ENCODE measurements at places on chromosomes 16 and 17. TPM values are rescaled to one million over a fixed set of nuclear protein-coding genes. Genes with fewer than 3 reads are reported as not detected.

PLLP gene
- 2.8 TPM for total RNA-seq

GRCh38 chr16:80618862-80619648 lies 78.3 kb downstream of the DYNLRB2 start:
- no peak overlapping the region for H3K4me3 ChIP-seq
- no peaks in the 10 kb centered on the region for H3K4me1 ChIP-seq
- DNase-seq = no peak
- peaks cover 39% of the 10 kb centered on the region for H3K27me3 ChIP-seq

DNA sequence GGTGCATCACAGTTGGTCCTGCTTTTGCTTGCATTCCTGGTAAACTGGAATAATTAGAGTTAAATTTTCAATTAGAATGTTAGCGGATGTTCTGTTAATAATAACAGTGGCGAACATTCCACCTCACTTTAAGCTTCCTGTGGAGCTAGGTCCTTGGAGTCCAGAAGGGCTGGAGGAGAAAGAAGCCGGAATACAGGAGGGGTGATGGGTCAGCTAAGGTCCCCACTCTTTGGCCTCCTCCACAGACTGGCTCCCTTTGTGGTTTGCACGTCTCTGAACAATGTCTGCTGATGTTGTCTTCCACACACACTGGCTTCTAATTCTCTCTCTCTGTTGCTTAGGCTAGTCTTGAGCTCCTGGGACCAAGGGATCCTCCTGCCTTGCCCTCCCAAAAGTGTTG lies 35.0 kb upstream of the ETV4 start:
- no peak overlapping the region for H3K27ac ChIP-seq
- H3K27me3 ChIP-seq = no peaks in the 10 kb centered on the region
- H3K4me1 ChIP-seq = peaks cover 43% of the 10 kb centered on the region
- H3K36me3 ChIP-seq = no peaks in the 10 kb centered on the region

GRCh38 chr17:40417258-40417608 lies 463 bp downstream of the TOP2A start:
- DNase-seq = no peak
- no peak overlapping the region for H3K27ac ChIP-seq
- no peaks in the 10 kb centered on the region for H3K27me3 ChIP-seq
- H3K4me3 ChIP-seq = peak overlapping the region; percentile 93
- H3K4me1 ChIP-seq = peaks cover 30% of the 10 kb centered on the region
